Fibroblast of skin of back (primary cell): ENCODE measurements at places on chromosomes 1 and 21.
A peak's percentile ranks its signal among the peaks of the same experiment; 100 is the strongest.

DNA sequence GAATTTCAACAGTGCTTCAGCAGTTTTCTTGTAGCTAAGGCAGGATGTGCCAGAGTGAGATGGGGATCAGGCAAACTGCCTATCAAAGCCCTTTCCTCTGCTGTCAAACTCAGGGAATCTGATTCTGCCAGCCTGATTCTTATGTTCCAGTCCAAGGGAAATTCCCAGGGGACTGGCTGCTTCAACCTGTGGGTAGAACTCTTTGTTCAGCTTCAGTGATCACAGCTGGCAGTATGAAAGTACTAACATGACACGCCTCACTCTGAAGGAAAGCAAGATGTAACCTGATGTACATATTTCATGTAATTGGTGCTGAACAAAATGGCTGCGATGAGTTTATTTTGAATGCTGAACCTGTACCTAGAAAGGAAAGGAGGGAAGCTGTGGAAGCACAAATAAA lies 40.1 kb upstream of the SLC5A9 start:
- DNase-seq, result no peak

GRCh38 chr1:182861994-182862393 lies 22.8 kb downstream of the DHX9 start:
- DNase-seq, result peak; percentile 63

DNA sequence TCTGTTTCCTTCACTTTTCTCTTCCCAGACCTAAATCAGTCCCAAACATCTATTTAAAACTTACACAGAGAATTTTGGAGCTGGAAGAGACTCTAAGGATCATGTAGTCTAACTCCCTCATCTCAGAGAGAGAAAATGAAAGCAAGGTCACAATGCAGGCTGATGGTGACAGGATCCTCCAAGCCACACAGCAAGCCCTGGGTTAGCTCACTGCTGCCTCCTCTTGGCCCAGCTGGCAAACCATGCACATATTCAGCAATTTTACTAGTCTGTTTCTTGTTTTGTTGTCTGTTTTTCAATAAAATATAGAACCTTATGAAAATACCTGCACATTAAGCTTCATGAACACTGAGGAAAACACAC lies 27.7 kb upstream of the LY9 start:
- DNase-seq, result no peak

DNA sequence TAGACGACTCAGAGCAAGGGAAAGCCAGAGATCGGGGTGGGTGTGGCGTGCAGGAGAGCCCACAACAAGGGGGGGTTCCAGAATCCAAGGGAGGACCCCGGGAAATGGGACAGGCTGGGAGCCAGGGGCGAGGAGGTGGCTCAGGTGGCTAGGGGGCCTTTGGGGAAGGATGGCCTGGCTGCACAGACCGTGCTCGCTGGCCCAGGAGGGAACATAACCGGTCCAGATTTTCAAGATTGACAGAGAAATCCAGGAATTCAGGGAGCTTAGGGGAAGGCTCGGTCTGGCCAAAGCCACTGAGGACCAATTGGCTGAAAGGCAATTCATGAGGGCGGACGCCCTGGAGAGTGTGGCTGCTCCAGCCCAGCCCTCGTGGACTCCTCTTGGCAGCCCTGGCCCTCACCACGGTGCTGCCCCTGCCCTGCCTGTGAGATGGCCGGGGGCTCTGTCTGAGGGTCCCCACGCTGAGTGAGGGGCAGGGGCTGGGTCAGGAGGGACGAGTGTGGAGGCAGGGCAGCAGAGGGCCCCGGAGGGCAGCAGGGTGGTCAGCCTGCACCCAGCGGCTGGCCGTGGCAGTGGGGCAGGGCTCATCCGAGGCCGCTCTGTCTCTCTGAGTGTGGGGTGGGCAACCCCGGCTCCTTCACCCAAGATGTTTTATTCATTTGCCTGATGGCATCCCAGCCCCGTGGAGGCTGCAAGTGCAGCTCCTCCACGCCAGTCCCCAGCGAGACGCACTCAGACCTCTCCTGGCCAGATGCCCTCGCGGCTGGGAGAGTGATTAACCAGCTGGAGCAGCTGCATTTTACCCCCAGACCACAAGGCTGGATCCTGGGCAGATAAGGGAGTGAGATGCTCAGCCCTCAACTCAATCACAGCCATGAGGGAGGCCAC lies 5.6 kb upstream of the LRRC3 start:
- no peak for DNase-seq

- peak; percentile 30 for DNase-seq
These were observed 44.0 kb downstream of the TRIM62 start for GRCh38 chr1:33137800-33138199.

DNA sequence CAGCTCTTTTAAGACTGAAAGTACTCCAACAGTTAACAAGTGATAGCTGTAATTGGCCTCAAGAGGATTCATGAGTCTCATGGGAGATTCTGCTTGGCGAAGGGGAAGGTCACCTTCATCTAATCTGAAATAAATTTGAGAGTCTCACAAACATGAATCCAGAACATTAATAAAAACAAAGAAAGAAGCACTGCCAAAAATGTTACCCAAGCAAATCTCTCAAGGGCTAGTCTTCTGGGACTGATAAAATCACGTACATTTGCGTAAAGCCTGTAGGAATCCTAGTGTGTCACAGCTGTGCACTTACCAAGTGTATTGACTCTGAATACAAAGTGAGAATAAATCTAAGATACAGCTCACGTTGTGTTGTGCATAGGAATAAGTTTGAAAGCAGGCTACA lies 21.2 kb upstream of the NUF2 start:
- DNase-seq, result no peak

GRCh38 chr1:61067446-61068019 lies 14.8 kb upstream of the NFIA start:
- DNase-seq, result no peak

DNA sequence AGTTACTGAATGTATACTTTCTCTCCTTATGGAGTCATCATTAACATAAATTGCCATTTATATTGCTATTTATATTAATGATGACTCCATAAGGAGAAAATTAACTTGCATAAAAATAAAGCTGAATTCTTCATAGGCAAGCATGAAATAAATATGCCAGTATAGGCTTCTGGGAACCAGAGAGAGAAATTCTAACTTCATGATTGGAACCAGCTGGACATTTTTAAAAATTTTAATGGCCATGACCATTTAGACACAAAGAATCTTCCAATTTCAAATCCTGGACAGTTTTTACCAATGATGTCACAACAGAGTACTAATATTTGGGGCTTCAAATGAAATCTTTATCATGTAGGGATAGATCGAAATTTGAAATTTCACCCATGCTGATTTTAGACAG lies 268.7 kb downstream of the PTGER3 start:
- no peak for DNase-seq

GRCh38 chr1:29849038-29849750 lies 612.9 kb downstream of the PTPRU start:
- DNase-seq, result peak; percentile 26

DNA sequence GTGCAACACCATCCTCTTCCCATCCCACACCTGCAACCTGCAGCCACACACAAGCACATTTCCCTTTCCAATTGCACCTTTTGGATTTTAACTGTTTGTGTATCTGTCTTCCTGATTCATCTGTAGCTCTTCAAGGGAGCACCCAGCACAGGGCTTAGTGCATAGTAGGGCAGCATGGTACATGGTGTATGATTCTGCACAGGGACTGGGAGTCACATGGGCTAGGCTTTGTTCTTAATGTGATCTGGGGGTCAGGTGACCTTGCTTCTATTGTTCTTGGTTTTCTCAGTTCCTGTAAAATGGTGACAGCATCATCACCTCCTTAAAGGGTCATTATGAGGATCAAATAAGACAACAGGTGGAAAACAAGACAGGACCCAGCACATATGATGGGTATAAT lies 419.3 kb downstream of the MATN1 start:
- DNase-seq, result no peak

DNA sequence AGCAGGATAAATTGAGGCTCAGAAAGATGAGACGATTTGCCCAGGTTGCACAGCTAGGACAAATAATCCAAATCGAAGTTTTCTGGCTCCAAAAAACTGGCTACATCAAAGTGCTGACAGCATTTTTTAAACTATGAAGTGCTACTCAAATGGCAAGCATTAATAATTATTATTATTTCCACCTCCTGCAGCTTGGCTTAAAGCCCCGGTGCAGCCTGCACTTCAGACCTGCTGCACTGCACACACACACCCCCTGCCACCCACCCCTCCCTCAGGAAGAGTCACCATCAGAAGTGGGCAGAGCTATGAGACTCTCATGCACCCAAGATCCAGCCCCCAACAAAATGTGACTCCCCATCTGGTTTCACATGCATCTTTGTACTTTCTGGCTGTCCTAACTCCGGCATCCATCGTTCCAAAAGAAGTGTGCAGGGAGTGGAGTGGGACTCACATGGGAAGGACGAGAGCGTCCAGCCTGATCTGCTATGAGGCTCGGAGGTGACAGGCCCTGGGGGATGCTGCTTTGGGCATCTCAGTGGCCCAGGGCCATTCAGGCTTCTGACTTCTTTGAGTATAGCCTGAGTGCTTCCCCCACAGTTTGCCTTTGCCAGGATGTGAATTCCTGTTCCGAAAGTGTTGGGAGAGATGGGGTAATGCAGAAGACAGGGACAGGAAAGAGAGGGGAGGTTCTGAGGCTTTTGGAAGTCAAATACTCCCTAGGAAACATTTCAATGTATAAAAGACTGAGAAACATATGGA lies 65.0 kb upstream of the FAM20B start:
- no peak for DNase-seq

DNA sequence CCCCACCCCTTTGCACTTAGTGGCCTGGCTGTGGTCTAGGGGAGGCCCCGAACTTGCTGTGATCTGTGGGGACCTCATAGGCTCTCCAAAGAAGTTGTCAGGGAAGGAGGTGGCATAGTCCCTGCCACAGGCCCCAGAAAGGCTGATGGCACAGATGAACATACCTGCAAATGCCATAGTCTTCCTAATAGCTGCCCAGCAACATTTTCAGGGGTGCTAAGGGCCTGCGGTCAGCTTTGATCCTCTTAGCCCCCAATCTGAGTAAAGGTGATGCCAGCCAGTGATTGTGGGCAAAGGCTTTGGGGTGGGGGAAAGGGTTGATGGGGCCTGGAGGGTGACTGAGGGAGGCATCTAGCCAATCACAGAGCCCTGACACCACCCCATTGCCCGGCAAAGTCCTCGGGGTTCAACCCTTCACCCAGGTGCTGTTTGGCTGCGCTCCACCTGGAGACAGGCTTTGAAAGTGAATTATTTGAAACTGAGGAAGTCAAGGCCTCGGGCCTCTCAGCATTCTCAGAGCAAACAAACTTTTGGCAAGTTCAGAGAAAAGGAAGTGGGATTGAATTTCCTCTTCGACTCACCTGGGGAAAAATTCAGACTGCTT lies 35.8 kb downstream of the PAX7 start:
- no peak for DNase-seq

- no peak for DNase-seq
These were observed 2.1 kb downstream of the TRIM67 start for GRCh38 chr1:231163830-231164427.

GRCh38 chr1:239792157-239792556 lies 299.5 kb upstream of the FMN2 start:
- no peak for DNase-seq

DNA sequence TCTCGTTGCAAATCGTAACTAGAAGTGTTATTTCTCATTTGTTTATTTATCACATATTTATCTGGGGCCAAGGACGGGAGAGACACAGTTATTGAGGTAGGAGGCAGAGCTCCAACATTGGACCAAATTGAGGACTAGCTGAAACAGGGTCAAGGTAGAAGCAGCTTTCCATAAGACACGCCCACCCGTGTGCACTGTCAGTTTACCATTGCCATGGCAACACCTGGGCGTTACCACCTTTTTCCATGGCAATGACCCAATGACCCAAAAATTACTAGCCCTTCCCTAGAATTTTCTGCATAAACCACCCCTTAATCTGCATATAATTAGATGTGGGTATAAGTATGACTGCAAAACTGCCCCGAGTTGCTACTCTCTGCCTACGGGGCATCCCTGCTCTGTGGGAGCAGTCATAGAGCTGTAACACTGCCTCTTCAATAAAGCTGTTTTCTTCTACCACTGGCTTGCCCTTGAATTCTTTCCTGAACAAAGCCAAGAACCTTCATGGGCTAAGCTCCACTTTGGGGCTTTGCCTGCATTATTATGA lies 72.7 kb downstream of the FBXO2 start:
- no peak for DNase-seq

DNA sequence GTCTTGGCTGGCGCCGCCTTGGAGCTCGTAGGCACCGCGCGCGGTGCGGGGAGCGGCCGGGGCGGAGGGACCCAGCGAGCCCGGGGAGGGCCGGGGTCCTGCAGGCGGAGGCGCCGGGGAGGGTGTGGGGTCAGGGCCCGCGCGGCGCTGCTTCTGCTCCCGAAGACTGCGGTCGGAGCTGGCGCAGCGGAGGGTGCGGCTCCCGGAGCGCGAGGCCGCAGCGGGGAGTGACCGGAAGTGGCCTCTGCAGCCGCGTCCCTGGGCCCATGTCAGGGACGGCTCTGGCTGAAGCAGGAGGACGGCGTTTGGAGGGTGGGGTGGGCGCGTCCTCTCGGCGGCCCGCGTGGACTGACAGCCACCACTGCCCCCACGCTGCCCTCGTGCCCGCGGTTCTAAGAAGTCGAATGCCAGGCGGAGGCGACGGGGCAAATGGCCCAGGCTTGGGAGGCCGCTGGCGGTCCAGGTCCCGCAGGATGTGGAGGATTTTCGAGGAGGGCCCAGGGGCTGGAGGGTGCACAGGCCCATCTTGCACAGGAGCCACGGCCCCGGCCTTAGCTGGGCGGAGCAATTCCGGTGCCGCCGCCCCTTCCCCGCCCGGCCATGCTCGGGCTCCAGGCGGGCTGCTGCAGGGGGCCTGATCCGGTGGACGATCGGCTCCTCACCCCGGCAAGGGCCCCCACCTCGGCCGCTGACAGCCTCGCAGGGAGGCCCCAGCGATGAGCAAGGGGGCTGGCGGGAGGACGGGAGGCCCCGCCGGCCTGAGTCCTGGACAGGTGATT lies 7.7 kb upstream of the ZNF669 start:
- DNase-seq, result peak; percentile 48

GRCh38 chr1:235682216-235682615 lies 32.6 kb upstream of the GNG4 start:
- DNase-seq, result no peak

GRCh38 chr21:45431781-45432572 lies 27.0 kb downstream of the COL18A1 start:
- no peak for DNase-seq

DNA sequence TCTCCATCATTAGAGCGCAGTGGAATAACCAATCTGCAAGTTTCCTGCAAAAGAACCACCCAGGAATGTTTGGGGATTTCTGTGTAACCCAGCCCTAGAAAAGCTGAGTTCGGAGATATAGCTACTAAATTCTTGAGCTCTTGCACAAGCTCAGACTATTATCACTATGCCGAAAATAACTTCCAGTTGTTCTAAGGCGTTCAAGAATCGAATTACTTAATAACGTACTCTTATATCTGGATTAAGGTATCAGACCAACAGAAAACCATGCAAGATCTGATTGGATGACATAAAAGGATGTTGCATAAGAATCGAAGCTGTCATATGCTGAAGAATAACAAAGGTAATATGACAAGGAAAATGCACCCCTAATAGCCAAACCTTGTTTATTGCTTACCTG lies 7.5 kb upstream of the LAMC2 start:
- DNase-seq, result no peak

DNA sequence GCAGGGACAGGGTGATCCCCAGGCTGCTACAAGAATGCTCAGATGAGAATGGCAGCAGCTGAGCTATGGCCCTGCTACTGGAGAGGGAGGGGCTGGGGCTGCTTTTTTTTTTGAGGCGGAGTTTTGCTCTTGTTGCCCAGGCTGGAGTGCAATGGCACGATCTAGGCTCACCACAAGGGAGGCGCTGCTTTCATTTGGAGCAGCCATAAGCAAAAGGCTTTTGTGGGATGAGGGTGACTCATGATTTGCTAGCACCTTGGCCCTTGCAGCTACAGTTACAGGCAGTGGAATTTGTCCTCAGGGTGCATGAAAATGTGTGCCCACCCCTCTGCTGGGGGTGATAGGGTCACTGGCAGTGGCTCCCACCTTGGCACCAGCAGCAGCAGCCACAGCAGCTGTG lies 32.4 kb upstream of the CYP4A22 start:
- DNase-seq, result no peak
